ENCODE measurements at places on chromosomes 1 and 21.

GRCh38 chr1:198054510-198054909 is 102.3 kb upstream of the NEK7 start:
- DNase-seq: no peak

- no peak for DNase-seq
Observed at GRCh38 chr21:24716281-24716918, 890.9 kb downstream of the MRPL39 start.

GRCh38 chr1:9127395-9128165 is 1.3 kb downstream of the GPR157 start:
- no peak for DNase-seq

DNA sequence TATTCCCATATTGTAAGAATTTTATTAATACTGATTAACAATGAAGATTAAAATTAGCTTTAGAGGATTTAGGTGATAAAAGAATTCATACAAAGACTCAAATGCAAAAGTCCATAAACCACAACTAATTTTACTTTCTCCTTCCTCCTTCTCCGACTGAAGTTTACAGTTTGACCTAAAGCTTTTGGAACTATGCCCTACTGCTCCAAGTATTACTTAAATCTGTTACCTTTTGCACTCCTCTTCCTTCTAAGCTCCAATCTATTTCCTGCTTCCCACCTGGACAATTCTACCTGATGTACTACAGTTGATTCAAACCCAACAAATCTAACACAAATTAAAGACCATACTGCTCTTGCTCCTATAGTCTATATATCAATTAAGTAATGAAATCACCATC is 36.3 kb downstream of the ANKRD13C start:
- no peak for DNase-seq

DNA sequence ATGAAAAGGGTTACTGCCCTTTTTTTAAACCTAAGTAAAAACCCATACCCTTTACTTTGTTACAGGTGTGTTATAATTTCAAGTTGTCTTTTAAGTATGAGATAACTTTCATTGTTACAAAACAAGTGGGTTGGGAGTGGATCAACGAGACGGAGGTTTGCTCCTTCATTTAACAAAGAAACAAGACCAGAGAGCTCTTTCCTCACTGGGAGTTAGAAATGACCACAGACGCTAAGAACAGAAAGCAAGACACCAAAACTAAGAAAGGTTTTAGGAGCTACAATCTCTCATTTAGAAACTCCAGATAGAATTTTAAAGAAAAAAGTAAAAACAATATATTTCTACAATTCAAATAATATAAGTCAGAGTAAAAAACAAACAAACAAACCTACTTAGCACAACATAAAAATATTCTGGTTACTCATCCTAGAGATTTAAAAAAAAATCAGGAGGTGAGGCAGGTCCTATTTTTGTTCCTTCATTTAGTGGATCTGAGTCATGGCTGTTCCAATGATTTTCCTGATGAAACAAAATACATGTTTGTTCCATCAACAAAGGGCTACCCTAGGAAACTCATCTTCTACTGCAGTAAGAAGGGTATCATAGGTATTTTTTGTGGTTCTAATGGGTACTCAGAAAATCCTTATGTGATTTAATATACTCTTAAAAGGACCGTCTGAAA is 33.0 kb downstream of the APP start:
- DNase-seq: no peak

All from AML-193 (cell line).